ENCODE measurements at places on chromosomes 3 and 15. TPM values are rescaled to one million over a fixed set of nuclear protein-coding genes. Genes with fewer than 3 reads are reported as not detected.

The GOLGA8Q gene
- 1.6 TPM for total RNA-seq

DNA sequence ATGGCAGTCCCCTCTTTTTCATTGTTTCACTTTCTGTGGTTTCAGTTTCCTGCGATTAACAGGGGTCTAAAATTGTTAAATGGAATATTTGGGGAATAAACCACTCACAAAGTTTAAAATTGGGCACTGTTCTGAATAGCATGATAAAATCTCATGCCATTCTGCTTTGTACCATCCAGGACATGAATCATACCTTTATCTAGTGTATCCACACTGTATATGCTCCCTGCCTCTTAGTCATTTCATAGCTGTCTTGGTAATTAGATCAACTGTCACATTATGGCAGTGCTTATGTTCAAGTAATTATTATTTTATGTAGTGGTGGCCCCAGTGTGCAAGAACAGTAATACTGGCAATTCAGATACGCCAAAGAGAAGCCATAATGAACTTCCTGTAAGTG, 734.5 kb downstream of the ZPLD1 start:
- H3K27me3 ChIP-seq = no peaks in the 10 kb centered on the region
- DNase-seq = no peak
- no peak overlapping the region for H3K27ac ChIP-seq
- H3K4me1 ChIP-seq = no peaks in the 10 kb centered on the region

GRCh38 chr3:188367678-188368077, 213.7 kb downstream of the LPP start:
- peaks cover 2% of the 10 kb centered on the region for H3K36me3 ChIP-seq
- H3K4me1 ChIP-seq = peaks cover 35% of the 10 kb centered on the region
- H3K4me3 ChIP-seq = no peak overlapping the region
- DNase-seq = no peak
- no peaks in the 10 kb centered on the region for H3K27me3 ChIP-seq

- no peak overlapping the region for H3K4me3 ChIP-seq
- no peaks in the 10 kb centered on the region for H3K36me3 ChIP-seq
- no peak for DNase-seq
Measured at GRCh38 chr3:131193641-131194238, 167.1 kb downstream of the NEK11 start.

The NR2F2 gene
- total RNA-seq = 292 TPM

- no peaks in the 10 kb centered on the region for H3K4me1 ChIP-seq
- no peak overlapping the region for H3K27ac ChIP-seq
- H3K4me3 ChIP-seq = no peak overlapping the region
- peaks cover 59% of the 10 kb centered on the region for H3K27me3 ChIP-seq
- no peaks in the 10 kb centered on the region for H3K36me3 ChIP-seq
- DNase-seq = peak; percentile 53
Measured at GRCh38 chr15:69497076-69497475, 44.5 kb downstream of the RPLP1 start.

The GP9 gene
- total RNA-seq = not detected

GRCh38 chr15:65758242-65758641, 33.9 kb downstream of the DENND4A start:
- no peak for DNase-seq

The SH2D7 gene
- not detected for total RNA-seq

- DNase-seq = no peak
- H3K36me3 ChIP-seq = peaks cover 59% of the 10 kb centered on the region
- H3K4me3 ChIP-seq = no peak overlapping the region
- H3K27me3 ChIP-seq = no peaks in the 10 kb centered on the region
Measured at GRCh38 chr3:15081960-15082664, 16.8 kb downstream of the RBSN start.

- H3K36me3 ChIP-seq = no peaks in the 10 kb centered on the region
- no peak for DNase-seq
- H3K27me3 ChIP-seq = no peaks in the 10 kb centered on the region
- no peaks in the 10 kb centered on the region for H3K4me1 ChIP-seq
- no peak overlapping the region for H3K4me3 ChIP-seq
Measured at GRCh38 chr3:106945435-106945834, 431.8 kb upstream of the CCDC54 start.

DNA sequence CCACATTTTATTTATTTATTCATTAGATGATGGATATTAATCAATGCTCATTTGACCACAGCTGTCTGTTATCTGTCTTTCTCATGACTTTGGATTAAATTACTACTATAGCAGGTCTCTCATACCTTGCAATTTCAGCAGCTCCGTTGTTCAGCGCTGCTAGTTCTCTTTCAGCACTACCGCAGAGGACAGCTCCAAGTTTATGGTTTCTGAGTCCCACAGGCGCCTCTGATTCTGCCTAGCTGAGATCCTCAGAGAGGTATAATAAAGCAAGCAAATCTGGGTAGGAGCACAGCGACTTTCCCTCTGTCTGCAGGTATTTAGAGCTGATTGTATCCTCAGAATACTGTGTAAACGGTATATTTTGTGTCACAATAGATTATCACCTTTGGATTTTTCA, 204.9 kb downstream of the CNTN4 start:
- H3K36me3 ChIP-seq = no peaks in the 10 kb centered on the region
- H3K27ac ChIP-seq = no peak overlapping the region
- no peak for DNase-seq

- H3K4me1 ChIP-seq = peaks cover 63% of the 10 kb centered on the region
- H3K27ac ChIP-seq = peak overlapping the region; percentile 8
- no peaks in the 10 kb centered on the region for H3K27me3 ChIP-seq
- H3K4me3 ChIP-seq = no peak overlapping the region
Measured at GRCh38 chr3:12947504-12948369, 106.4 kb upstream of the RPL32 start.

GRCh38 chr3:138271189-138271794, 58.4 kb downstream of the NME9 start:
- DNase-seq = no peak
- H3K4me1 ChIP-seq = no peaks in the 10 kb centered on the region
- H3K27ac ChIP-seq = no peak overlapping the region
- no peaks in the 10 kb centered on the region for H3K27me3 ChIP-seq
- H3K4me3 ChIP-seq = no peak overlapping the region

GRCh38 chr3:15323063-15323462, 9.3 kb downstream of the SH3BP5 start:
- H3K27ac ChIP-seq = no peak overlapping the region
- no peak overlapping the region for H3K4me3 ChIP-seq
- H3K36me3 ChIP-seq = no peaks in the 10 kb centered on the region
- DNase-seq = no peak
- H3K4me1 ChIP-seq = peaks cover 19% of the 10 kb centered on the region

The RBPMS2 gene
- 4.8 TPM for total RNA-seq

- H3K36me3 ChIP-seq = peaks cover 5% of the 10 kb centered on the region
- no peak for DNase-seq
- H3K4me1 ChIP-seq = peaks cover 34% of the 10 kb centered on the region
- H3K27me3 ChIP-seq = peaks cover 42% of the 10 kb centered on the region
- no peak overlapping the region for H3K4me3 ChIP-seq
- peak overlapping the region; percentile 8 for H3K27ac ChIP-seq
Measured at GRCh38 chr3:194132465-194133286, 3.3 kb upstream of the HES1 start.

GRCh38 chr3:197209366-197210260, 88.8 kb downstream of the DLG1 start:
- H3K4me1 ChIP-seq = peaks cover 51% of the 10 kb centered on the region
- no peaks in the 10 kb centered on the region for H3K27me3 ChIP-seq
- H3K27ac ChIP-seq = peak overlapping the region; percentile 11
- H3K36me3 ChIP-seq = peaks cover 6% of the 10 kb centered on the region
- no peak overlapping the region for H3K4me3 ChIP-seq

DNA sequence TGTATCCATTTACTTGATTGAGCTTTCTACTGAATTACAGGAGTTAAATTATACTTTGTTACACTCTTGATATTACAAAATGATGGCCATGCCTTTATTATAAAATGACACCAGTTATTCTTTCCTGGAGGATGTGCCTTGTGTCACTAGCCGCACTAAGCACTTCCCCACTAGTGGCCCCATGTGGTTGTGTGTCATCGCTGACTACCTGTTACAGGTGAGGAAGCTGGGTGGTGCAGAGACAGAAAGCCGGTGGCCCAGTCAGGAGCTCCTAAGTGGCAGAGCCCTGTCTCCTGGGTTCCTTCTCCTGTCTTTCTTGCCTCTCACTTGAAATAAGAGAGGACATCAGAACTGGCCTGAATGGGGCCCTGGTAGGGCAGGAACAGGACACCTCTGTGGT, 96.8 kb downstream of the IGF1R start:
- no peak overlapping the region for H3K27ac ChIP-seq
- DNase-seq = no peak
- H3K4me3 ChIP-seq = no peak overlapping the region
- H3K4me1 ChIP-seq = peaks cover 56% of the 10 kb centered on the region
- H3K27me3 ChIP-seq = no peaks in the 10 kb centered on the region

- H3K4me3 ChIP-seq = no peak overlapping the region
- no peak for DNase-seq
- peaks cover 12% of the 10 kb centered on the region for H3K4me1 ChIP-seq
- no peaks in the 10 kb centered on the region for H3K27me3 ChIP-seq
- no peaks in the 10 kb centered on the region for H3K36me3 ChIP-seq
- peak overlapping the region; percentile 20 for H3K27ac ChIP-seq
Measured at GRCh38 chr3:105948101-105948500, 79.3 kb upstream of the CBLB start.

DNA sequence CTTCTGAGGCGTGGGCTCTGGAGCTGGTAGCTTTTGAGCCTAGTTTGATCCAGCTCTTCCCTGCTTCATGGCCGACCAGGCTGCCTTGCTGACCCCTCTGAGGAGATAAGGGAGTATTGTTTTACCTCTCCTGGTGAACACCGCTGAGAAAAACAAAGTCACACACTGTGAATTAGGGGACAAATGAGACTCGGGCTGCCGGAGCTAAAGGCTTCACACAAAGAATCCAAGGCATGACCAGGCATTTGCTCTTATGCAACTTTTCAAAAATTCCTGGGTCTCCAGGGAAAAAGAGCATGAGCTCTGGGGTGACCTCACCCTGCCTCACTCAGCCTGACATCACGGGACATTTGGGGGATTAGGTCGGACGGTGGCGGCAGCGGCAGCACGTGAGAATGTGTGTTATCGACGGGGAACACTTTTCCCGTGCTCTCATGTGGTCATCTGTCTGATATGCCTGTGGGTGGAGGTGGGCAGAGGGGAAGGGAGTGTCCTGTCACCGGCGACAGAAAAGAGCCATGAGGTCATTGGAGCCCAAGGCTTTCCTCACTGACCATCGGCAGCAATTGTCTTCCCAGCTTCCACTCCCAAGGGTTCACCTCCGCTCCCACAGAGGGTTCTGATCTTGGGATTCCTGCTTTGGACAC, 61.0 kb downstream of the TMEM44 start:
- H3K27me3 ChIP-seq = no peaks in the 10 kb centered on the region
- DNase-seq = no peak

- no peak overlapping the region for H3K4me3 ChIP-seq
- DNase-seq = no peak
- H3K27ac ChIP-seq = no peak overlapping the region
- no peaks in the 10 kb centered on the region for H3K36me3 ChIP-seq
- H3K4me1 ChIP-seq = no peaks in the 10 kb centered on the region
- no peaks in the 10 kb centered on the region for H3K27me3 ChIP-seq
Measured at GRCh38 chr3:154137036-154137435, 15.8 kb downstream of the ARHGEF26 start.

GRCh38 chr3:71402911-71403310, 180.6 kb downstream of the FOXP1 start:
- no peak for DNase-seq
- H3K27ac ChIP-seq = peak overlapping the region; percentile 20
- no peak overlapping the region for H3K4me3 ChIP-seq

GRCh38 chr3:196989721-196990262, 21.2 kb upstream of the PIGZ start:
- no peak overlapping the region for H3K27ac ChIP-seq
- no peaks in the 10 kb centered on the region for H3K36me3 ChIP-seq
- peaks cover 16% of the 10 kb centered on the region for H3K27me3 ChIP-seq
- no peaks in the 10 kb centered on the region for H3K4me1 ChIP-seq
- H3K4me3 ChIP-seq = no peak overlapping the region

DNA sequence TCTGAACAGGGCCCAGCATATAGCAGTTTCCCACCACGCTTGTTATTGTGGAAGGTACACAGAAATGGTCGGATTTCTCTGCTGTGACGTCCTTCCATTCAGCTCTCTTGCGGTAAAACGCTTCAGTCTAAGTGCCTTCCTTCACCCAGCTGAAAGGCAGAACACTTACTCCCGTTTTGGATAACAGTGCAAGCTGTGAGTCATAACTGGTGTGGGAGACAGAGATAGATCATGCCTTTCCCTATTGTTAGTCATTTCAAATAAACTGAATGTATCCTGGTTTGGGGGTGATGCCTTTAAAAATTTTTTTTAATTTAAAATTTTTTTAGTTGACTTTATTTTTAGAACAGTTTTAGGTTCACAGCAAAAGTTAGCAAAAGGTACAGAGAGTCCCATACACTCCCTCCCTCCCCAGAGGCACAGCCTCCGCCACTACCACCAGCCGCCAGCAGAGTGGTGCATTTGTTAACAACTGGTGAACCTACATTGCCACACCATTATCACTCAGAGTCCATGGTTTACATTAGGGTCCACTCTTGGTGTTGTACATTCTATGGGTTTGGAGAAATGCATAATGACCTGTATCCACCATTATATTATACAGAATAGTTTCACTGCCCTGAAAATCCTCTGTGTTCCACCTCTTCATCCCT, 94.9 kb upstream of the NSMCE3 start:
- H3K27me3 ChIP-seq = no peaks in the 10 kb centered on the region
- H3K4me1 ChIP-seq = peaks cover 6% of the 10 kb centered on the region
- peaks cover 2% of the 10 kb centered on the region for H3K36me3 ChIP-seq
- H3K4me3 ChIP-seq = no peak overlapping the region

DNA sequence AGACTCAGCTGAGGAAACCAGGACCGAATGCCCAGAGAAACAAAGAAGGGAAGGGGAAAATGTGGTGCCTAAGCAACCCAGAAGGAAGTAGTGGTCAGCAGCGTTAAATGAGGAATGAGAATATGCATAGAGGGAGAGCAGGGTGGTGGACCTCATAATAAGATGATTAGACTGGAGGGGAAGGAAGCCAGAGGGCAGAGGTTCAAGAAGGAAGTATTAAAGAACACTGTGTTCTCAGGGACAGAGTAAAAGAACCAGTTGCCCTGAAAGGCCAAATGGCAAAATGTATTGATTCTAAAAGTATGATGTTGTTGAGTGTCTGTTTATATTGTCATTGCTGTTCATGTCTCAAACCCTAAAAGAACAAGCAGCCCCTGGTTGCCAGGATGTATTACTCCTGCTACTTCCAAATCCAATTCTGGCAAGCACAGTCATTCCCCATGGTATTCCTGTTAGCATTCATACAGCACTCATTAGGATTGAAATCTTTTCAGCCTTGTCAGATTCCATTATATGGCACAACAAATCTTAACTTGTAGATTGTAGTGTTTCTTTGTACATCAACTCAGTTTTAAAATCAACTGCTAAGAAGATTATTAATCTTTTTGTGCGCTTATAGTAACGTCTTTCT, 23.4 kb downstream of the P2RY1 start:
- no peaks in the 10 kb centered on the region for H3K36me3 ChIP-seq
- DNase-seq = no peak

The ZIC1 gene
- 89.9 TPM for total RNA-seq

The IRAK2 gene
- total RNA-seq = 1.3 TPM

DNA sequence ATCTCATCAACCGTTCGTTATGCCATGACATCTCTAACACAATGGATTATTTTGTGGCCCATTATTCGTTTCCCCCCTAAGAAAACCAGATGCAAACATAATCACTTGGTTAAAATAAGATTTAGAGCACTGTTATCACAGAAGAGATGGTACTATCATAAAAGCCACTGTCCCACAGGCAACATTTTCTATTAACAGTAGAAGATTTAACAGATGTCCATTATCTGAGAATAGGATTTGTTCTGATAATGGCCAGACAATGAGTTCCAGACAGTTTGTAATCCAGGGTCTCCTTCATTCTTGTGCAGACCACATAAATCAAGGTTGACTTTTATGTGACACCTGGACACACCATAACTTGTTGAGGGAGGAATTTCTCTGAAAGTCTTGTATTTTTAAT, 153.1 kb downstream of the CLSTN2 start:
- no peak overlapping the region for H3K27ac ChIP-seq
- peaks cover 2% of the 10 kb centered on the region for H3K36me3 ChIP-seq
- H3K27me3 ChIP-seq = no peaks in the 10 kb centered on the region
- no peak for DNase-seq
- no peak overlapping the region for H3K4me3 ChIP-seq

Data from osteocyte (in vitro differentiated cells).